Temporal lobe (tissue), 4 donors: ENCODE measurements at places on chromosomes 5 and 9. TPM values are rescaled to one million over a fixed set of nuclear protein-coding genes. Genes with fewer than 3 reads are reported as not detected.

The ANKRA2 gene
- 39.6 TPM for total RNA-seq

The SLC6A18 gene
- total RNA-seq = not detected

The COL23A1 gene
- total RNA-seq = 0.49 TPM

The TRIM7 gene
- 1.7 TPM for total RNA-seq

The FUT7 gene
- total RNA-seq = not detected
